ENCODE measurements at places on chromosomes 12 and 14.

DNA sequence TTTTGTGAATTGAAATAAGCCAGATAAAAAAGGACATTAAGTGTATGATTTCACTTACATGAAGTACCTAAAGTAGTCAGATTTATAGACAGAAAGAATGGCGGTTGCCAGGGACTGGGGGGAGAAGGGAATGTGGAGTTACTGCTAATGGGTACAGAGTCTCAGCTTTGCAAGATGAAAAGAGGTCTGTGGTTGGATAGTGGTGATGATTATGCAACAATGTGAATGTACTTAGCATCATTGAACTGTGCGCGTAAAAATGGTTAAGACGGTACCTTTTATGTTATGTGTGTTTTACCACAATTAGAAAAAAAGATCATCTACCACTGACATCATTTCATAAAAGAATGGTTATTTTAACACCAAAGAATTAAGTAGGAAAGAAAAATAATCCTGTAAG lies 35.9 kb downstream of the RNFT2 start:
- DNase-seq: no peak

- no peak for DNase-seq
These were observed 8.9 kb upstream of the MYH7 start for GRCh38 chr14:23444314-23444713.

DNA sequence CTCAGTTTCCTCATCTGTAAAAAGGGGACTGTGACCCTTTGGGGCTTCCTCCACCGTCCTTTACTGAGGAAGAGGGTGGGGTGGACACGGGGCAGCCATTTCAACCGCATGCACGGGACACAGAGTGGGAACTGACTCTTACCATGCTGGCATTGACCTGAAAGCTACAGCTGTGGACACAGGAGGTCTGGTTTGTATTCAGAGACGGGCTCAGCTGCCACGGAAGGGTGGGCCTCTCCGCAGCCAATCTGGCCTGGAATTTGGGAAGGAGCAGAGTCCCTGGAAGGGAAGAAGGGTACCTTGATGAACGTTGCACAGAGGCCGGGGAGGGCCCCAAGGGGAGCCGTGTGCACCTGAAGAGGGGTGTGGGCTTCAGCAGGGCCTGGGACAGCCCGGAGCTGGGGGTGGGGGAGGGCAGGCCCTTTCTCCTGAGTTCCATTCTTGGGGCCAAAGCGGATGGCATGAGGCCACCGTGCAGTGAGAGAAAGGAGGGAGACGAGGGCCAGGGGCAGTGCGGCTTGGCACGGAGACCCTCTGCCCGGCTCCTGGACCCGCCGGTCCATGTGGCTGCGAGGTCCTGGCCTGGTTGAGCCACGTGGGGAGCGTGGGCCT lies 14.5 kb downstream of the TNFAIP2 start:
- no peak for DNase-seq

GRCh38 chr14:22563987-22564386 lies 25.0 kb downstream of the DAD1 start:
- no peak for DNase-seq

DNA sequence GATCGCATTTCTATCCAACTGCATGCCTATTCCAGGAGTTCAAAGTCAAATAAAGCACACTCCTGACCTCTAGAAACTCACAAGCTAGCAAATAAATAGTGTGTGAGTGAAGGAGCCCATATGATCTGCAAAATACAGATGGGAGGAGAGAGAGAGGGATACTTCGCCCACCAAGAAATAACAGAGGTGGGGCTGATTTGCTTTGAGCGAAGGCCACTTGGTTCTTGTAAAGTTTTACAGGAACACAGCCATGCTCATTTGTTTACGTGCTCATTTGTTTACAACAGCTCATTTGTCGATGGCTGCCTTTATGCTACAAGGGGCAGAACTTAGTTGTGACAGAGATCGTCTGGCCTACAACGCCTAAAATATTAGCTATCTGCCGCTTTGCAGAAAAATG lies 63.4 kb upstream of the GPATCH2L start:
- DNase-seq: no peak

DNA sequence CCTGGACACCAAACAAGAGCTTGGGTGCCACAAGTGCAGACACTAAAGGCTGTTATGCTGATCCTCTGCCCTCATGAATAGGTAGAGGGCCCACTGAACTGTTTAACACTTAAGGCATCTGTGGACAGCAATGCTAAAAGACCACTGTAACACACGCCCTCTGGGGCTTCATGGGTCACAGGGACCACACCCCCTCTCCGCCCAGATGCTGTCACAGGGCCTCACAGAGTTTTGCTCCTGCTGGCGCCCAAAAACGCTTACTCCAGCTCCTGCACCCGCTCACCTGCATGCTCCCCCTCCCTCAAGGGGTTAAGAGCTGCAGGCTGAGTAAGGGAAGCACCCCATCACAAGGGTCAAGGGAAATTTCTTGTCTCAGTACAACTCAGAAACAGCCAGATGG lies 141.8 kb upstream of the NUDT4 start:
- no peak for DNase-seq

GRCh38 chr12:92459850-92460249 lies 242.9 kb upstream of the PLEKHG7 start:
- DNase-seq: no peak

GRCh38 chr12:3150308-3150670 lies 73.1 kb downstream of the TSPAN9 start:
- DNase-seq: no peak

- no peak for DNase-seq
These were observed 364.9 kb upstream of the GARIN6 start for GRCh38 chr12:99282624-99283023.

DNA sequence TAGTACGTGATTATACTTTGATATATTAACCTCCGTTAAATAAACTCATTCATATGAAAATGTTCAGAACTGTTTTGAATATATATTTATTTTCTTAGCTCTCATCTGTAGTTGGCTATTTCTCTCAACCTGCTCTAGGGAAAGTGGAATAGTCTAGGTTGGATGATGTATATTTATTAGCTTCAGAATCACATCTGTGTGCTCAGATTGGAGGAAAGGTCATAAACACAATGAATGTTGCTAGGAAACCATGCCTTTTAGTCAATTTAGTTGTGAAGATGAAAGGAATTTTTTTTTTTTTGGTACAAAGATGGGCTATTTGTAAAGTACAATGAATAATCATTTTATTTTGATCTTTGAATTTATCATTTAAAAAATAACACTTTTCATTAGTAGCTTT lies 439.1 kb downstream of the FOXG1 start:
- no peak for DNase-seq

- no peak for DNase-seq
These were observed 323.7 kb upstream of the OR4E1 start for GRCh38 chr14:21997300-21997699.

DNA sequence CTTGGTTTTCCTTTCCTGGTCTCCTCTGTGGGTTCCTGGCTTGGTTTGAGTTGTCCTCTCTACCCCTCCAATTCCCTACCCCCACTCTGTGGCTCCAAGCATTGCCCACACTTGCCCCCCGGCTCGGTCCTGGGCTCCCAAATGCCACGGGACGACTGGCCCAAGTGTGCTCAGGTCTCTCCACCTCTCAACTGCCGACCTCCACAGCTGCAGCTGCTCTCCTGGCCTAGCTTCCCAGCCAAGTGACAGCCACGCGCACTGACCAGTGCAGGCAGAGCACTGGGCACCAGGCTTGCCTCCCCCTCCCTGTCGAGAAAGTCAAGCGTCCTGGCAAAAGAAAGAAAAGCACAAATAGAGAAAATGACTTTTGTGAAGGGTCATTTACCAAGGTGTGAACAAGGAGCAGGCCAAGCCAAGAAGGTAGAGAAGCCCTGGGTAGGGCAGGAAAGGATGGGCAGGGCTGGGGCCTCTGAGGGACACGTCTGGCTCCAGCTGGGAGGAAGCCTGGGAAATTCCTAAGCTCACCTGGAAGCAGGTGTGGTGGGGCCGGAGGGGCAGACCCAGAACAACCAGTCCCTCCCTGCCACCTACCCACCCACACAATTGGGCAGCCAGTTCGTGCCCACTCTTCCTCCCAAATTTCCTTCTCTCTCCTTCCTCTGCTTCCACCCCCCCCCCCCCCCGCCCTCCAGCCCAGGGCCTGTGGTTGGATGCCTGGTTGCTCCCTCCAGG lies 1.8 kb upstream of the CEP170B start:
- no peak for DNase-seq

DNA sequence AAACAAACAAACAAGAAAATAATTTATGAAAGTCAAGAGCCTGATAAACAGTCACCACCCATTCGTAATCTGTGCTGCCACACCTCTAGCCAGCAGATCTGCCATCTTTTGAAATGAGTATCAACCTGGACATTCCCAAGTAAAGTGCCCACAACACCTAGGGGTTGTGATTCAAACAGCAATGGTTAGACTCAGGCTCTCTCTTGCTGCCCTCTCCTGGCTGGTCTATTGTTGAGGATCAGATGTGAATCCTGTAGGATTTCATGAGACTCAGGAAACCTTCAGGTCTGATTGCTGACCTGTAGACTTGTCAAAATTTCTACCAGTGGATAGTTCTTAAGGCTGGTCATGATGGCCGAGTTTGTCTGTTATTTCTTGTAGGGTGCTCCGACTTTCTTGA lies 26.8 kb downstream of the DGLUCY start:
- DNase-seq: no peak

DNA sequence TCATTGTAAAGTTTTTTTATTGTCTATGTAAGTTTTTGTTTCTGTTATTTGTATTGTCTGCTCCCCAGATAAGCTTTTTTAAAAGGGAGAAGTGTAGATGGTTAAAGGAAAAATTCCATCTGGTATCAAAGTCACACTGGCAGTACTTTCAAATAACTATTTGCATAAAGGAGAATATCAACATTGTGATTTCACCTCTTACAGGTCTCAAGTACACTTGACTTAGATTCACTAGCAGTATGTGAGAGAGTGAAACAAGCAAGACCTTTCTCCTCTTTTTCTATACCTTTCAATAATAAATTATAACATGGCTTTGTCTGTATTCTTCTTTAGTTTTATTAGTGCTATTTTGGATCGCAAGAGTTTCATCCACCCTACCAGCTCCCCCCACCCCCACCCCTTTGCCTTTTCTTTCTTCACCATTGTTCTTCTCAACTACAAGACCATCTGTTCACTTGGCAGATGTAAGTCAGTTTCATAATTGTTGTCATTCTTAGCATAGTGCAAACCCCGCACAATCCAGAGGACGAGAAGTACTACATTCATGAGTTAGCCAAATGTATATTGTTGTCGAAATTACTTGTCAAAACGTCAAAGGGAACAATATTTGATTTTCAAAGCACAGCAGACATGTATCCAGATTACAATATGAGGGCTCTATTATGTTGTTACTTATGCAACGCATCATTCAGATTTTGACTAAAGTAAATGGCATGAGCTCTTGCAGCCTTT lies 602.7 kb upstream of the FLRT2 start:
- peak; percentile 12 for DNase-seq

GRCh38 chr12:92553389-92553788 lies 149.4 kb upstream of the PLEKHG7 start:
- DNase-seq: no peak

- no peak for DNase-seq
These were observed 8.6 kb upstream of the NID2 start for GRCh38 chr14:52077256-52077979.

DNA sequence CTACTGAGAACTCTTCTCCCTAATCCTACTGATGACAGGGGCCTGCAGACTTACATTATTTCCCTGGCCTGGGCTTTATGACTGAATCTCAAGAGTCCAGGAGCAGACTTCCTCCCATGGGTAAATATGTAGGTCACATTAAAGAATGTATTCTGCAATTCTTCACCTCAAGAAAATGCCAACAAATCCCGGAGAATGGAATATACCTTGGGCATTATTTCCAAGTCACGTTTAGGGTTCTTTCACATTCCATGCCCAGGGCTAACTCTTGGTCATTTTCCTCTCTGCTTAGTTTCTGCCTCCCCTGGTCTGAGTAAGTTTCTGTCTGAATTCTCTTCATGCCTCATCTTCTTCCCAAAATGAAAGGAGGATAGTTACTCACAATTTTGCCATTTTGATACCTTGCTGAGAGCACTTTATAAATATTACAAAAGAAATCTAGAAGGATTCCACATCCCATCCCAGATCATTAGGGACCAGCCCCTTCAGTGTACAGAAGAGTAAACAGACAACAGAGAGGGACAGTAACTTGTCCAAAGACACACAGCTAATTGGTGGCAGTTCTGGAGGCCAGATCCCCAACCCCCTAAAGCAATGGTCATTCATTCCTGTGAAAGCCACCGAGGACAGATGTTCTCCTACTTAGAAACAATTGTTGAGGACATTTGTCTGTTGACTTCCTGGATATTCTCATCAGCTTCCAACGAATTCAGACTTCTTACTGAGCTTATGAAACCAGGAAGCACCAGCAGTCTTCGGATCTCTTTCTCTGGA lies 605 bp downstream of the PAH start:
- DNase-seq: no peak

DNA sequence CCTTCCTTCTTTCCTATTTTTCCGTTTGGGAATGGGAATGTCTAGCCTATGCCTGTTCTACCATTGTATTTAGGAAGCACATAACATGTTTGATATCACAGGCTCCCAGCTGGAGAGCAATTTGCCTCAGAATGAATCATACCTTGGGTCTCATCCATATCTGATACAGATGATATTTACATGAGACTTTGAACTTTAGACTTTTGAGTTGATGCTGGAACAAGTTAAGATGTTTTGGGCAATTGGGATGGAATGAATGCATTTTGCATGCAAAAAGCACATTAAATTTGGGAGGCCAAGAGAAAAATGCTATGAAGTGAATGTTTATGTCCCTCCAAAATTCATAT lies 61.9 kb upstream of the BEGAIN start:
- DNase-seq: no peak

DNA sequence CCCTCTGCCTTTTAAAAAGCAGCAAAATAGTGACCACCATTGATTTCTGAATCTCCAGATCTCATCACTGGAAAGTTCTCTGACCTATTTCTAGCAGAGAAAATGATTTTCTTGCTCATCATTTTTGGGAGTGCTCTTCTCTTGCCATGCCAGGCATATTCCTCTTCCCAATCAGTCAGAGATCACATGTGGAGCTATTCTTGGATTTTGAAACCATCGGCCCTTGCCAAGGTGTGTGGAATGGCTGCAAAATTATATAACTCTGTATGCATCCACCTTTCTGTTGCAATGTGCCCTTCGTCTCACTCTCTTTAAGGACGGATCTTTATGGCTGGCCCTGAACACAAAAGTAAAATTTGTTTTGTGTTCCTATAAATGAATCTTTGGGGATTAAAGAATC lies 25.5 kb upstream of the LDHB start:
- no peak for DNase-seq

DNA sequence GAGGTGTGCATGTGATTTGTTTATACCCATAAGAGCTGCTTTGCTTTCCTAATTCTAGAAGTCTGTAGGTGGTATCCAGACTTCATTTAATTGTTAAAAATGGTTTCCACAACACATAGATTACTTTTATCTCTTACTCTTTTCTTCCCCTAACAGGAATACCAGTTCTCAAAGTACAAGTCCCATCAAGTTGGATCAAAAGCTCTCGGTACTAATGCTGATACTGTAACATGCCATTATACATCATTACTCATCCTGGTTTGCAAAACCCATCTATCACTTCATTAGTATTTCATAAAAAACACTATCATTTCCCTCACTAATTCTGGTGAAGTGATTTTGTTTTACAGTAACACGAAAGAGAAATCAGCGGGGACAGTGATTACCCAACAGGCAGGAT lies 94.3 kb downstream of the PPP2R5E start:
- no peak for DNase-seq

GRCh38 chr12:114342656-114343055 lies 63.3 kb downstream of the TBX5 start:
- no peak for DNase-seq

Data from NCI-H2107 (cell line).